ENCODE measurements at places on chromosomes 7 and 10. TPM values are rescaled to one million over a fixed set of nuclear protein-coding genes. Genes with fewer than 3 reads are reported as not detected.
A peak's percentile ranks its signal among the peaks of the same experiment; 100 is the strongest.

SPDYE2B gene
- polyA plus RNA-seq = 0.02 TPM

INA gene
- 0.98 TPM for polyA plus RNA-seq

DNA sequence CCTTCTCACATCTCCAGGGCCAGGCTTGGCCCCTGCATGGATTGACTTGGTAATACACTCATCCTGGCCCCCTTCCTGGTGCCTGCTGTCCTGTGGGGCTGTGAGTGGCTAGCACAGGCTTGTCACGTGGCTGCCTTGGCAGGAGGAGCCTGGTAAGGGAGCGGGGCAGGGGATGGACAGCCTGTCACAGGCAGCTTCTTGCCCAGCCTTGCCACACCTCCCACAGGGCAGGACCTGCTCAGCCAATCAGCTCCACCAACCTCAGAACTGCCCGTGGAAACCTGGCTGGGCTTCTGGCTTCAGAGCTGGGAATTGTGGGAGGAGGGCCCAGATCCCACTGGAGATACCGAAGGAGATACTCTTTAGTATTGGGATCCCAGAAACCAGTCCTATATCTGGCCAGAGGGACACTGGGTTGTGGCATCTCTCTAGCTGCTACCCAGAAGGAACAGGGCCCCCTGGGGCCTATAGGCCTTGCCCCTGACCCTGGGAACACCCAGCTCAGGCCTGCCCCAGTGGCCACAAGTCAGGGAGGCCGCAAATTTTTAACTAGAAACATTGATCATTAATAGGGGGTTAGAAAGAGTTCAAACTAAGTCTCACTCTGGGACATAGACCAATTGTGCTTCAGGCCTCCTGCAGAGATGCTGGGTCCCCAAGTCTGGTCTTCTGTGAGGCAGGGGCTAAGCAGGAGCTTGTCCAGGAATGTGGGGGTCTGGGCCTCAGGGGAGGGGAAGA, at the start of gene HOGA1:
Gene HOGA1, plus strand, starts transcription at position 330 of the 738 bp plus-strand sequence. Its CDS starts 315 bp downstream, at position 645.
- no peaks in the 10 kb centered on the region for H3K36me3 ChIP-seq
- no peaks in the 10 kb centered on the region for H3K27me3 ChIP-seq
- no peak within 1 kb of the TSS for H3K4me3 ChIP-seq
- no peak for DNase-seq
- H3K27ac ChIP-seq = no peak within 1 kb of the TSS

GRCh38 chr7:101804967-101805366, 12.5 kb upstream of the CUX1 start:
- DNase-seq = no peak
- no peak overlapping the region for H3K4me3 ChIP-seq
- no peaks in the 10 kb centered on the region for H3K36me3 ChIP-seq
- H3K4me1 ChIP-seq = peaks cover 44% of the 10 kb centered on the region
- H3K27me3 ChIP-seq = no peaks in the 10 kb centered on the region

DNA sequence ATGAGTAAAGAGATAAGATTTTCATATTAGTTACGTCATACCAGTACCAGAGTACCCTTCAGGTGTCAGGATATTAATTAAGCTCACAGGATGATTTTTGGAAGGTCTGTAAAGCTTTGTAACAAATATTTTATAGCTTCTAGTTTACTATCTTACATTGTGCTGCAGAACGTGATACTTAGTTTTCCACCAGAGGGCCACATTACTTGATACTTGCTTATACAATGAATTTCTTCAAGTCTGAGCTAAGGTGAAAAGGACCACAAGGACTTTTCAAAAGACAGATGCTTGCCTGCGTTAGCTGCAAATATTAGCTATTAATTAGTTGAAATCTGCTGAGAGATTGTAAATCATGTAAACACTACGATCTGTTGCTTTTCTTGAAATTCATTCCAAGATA, 12.2 kb downstream of the FOXP2 start:
- H3K36me3 ChIP-seq = no peaks in the 10 kb centered on the region
- no peak overlapping the region for H3K4me3 ChIP-seq
- H3K27ac ChIP-seq = no peak overlapping the region
- no peaks in the 10 kb centered on the region for H3K4me1 ChIP-seq
- no peak for DNase-seq
- no peaks in the 10 kb centered on the region for H3K27me3 ChIP-seq

ADD3 gene
- polyA plus RNA-seq = 112 TPM

GRCh38 chr7:20665096-20665495, 49.6 kb downstream of the ABCB5 start:
- no peak for DNase-seq
- H3K4me1 ChIP-seq = no peaks in the 10 kb centered on the region
- no peak overlapping the region for H3K27ac ChIP-seq
- no peak overlapping the region for H3K4me3 ChIP-seq

UNCX gene
- polyA plus RNA-seq = 0.07 TPM

GRCh38 chr10:99743841-99744240, 11.8 kb downstream of the CUTC start:
- H3K36me3 ChIP-seq = peaks cover 38% of the 10 kb centered on the region
- H3K4me1 ChIP-seq = no peaks in the 10 kb centered on the region
- no peak overlapping the region for H3K27ac ChIP-seq
- DNase-seq = no peak

GRCh38 chr10:88759366-88760101, at the start of gene LIPN:
LIPN (plus strand) TSS chr10:88760020; CDS start chr10:88761406, 1,386 bp downstream.
- H3K4me3 ChIP-seq = no peak within 1 kb of the TSS
- no peak within 1 kb of the TSS for H3K27ac ChIP-seq
- H3K4me1 ChIP-seq = no peaks in the 10 kb centered on the region
- no peaks in the 10 kb centered on the region for H3K27me3 ChIP-seq

GRCh38 chr7:13016036-13016581, 328.7 kb downstream of the ARL4A start:
- H3K4me3 ChIP-seq = no peak overlapping the region
- no peak for DNase-seq
- no peaks in the 10 kb centered on the region for H3K27me3 ChIP-seq
- no peaks in the 10 kb centered on the region for H3K36me3 ChIP-seq
- no peaks in the 10 kb centered on the region for H3K4me1 ChIP-seq

- peaks cover 55% of the 10 kb centered on the region for H3K27me3 ChIP-seq
- H3K4me3 ChIP-seq = peak overlapping the region; percentile 35
- no peaks in the 10 kb centered on the region for H3K4me1 ChIP-seq
These were observed 424 bp downstream of the EGFR start for GRCh38 chr7:55019191-55019690.

- H3K4me3 ChIP-seq = no peak overlapping the region
- H3K27me3 ChIP-seq = no peaks in the 10 kb centered on the region
These were observed 172.3 kb downstream of the MDFIC start for GRCh38 chr7:115094163-115094562.

- no peaks in the 10 kb centered on the region for H3K27me3 ChIP-seq
- H3K36me3 ChIP-seq = no peaks in the 10 kb centered on the region
- DNase-seq = no peak
- H3K4me3 ChIP-seq = no peak overlapping the region
- H3K27ac ChIP-seq = no peak overlapping the region
These were observed 458.1 kb downstream of the AUTS2 start for GRCh38 chr7:70056363-70056762.

EBF3 gene
- 1.9 TPM for polyA plus RNA-seq

GRCh38 chr7:8214244-8214824, 47.6 kb downstream of the ICA1 start:
- no peaks in the 10 kb centered on the region for H3K36me3 ChIP-seq
- no peak overlapping the region for H3K4me3 ChIP-seq
- DNase-seq = no peak
- H3K4me1 ChIP-seq = no peaks in the 10 kb centered on the region
- no peak overlapping the region for H3K27ac ChIP-seq
- no peaks in the 10 kb centered on the region for H3K27me3 ChIP-seq

All from thymus (tissue), 14 donors.